ENCODE measurements at places on chromosomes 1 and 21.
A peak's percentile ranks its signal among the peaks of the same experiment; 100 is the strongest.

DNA sequence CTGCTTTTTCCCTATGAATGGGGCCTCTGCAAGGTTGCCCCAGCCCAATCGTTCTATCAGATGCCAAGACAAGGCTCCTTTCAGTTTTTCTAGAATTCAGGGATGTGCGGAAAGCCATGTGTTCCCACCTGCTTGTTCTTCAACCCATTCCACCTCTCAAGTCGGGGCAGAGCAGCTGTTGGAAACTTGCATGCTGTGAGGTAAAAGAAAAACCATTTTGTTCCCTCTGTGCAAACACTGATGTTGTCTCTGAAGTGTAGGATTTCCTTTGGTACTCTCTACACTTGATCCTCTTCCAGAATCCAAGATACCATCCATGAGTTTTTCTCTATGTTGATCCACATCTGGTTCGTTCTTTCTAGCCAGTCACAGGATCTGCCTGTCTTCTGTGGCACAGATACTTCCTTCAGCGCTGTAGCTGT, 7.3 kb downstream of the IER5 start:
- DNase-seq, result no peak

GRCh38 chr1:25045480-25046193, 115.6 kb upstream of the RUNX3 start:
- no peak for DNase-seq

- DNase-seq, result no peak
Measured at GRCh38 chr1:154819628-154820590, 50.2 kb downstream of the KCNN3 start.

GRCh38 chr1:244311784-244312532, 139.8 kb downstream of the ADSS2 start:
- DNase-seq, result no peak

DNA sequence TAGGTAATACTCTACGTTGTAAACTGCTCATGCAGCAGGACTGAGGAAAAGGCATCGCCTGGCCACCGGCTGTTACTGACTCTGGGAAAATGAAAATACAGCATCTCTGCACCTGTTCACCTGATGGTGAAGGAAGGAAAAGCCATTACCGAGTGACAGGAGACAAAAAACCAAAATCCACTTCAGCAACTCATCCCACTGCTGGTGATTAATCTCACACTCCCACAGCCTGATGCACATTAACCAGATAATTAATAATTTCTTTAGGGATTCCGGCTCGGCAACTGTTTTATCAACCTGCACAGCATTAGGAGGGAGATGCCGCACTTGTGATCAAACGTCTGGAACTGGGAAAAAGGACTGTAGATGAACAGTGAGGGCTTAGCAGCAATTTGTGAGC, 183.9 kb upstream of the ESRRG start:
- no peak for DNase-seq

GRCh38 chr1:7549277-7550161, 221.6 kb upstream of the VAMP3 start:
- DNase-seq, result peak; percentile 27

DNA sequence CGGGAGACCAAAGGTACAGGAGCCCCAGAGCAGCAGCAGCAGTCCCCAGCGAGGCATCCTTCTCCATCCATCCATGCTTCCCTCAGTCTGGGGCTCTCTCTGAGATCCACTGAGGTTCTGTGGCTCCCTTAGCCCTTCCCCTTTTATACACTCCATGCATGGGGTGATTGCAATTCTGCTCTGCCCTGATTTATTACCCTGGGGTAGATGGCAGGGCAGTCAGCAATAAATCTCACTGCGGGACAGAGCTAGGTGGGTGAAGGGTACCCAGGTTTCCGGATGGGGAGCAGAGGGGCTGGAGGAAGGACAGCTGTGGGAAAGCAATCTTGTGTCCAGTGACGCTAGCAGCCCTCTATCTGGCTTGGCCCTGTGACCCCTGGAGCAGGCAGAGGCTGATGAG, at the start of gene REN:
Gene REN, minus strand, starts transcription at position 119 of the 400 bp plus-strand sequence. Its CDS starts 44 bp downstream, at position 75.
- DNase-seq, result no peak

GRCh38 chr1:208209896-208210589, 34.1 kb downstream of the PLXNA2 start:
- DNase-seq, result no peak

DNA sequence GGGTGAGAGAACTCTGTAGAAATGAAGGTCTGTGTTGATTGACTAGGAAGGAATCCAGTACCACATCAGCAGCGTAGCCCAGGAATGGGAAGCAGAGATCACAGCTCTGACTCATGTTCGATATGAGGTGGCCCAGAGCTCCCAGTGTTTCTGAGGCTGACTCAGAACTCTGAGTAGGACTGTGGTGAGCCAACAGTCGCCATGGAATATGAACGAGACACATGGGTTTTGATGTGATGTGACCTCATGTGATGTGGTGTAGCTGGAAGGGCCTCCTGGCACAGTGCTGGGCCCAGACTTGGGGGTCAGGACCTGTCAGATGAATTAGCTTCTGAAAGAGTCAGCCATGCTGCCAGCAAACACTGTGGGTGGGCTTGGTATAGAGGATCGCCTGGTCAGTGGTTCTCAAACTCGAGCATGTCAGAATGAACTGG, 237.0 kb downstream of the MRPL39 start:
- peak; percentile 84 for DNase-seq

DNA sequence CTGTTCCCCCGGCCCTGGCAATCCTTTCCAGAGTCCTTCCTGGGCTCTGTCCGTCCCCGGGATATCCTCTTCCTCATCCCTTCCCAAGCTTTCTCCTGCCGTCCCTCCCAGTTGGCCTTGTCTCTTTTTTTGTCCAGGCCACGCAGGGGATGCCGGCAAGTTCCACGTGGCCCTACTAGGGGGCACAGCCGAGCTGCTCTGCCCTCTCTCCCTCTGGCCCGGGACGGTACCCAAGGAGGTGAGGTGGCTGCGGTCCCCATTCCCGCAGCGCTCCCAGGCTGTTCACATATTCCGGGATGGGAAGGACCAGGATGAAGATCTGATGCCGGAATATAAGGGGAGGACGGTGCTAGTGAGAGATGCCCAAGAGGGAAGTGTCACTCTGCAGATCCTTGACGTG, 13.4 kb upstream of the SVBP start:
- no peak for DNase-seq

DNA sequence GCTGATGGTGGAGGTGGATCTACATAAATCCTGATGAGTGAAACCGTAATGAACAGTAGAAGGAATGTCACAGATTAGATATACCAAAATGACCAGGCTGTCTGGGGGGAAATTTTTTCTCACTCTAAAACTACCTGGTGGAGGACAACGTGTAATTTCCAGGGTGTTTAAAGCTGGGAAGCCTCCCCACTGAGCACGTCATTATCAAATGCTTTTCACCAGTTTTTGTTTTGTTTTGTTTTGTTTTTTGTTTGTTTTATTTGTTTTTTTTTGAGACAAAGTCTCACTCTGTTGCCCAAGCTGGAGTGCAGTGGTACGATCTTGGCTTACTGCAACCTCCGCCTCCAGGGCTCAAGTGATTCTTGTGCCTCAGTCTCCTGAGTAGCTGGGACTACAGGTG, 11.6 kb downstream of the AGPAT3 start:
- no peak for DNase-seq

Data from lung (tissue), 17 donors.